ENCODE measurements at places on chromosomes 1 and 21. TPM values are rescaled to one million over a fixed set of nuclear protein-coding genes. Genes with fewer than 3 reads are reported as not detected.

GRCh38 chr1:55062801-55063576, 23.6 kb downstream of the PCSK9 start:
- ATAC-seq = no peak

DNA sequence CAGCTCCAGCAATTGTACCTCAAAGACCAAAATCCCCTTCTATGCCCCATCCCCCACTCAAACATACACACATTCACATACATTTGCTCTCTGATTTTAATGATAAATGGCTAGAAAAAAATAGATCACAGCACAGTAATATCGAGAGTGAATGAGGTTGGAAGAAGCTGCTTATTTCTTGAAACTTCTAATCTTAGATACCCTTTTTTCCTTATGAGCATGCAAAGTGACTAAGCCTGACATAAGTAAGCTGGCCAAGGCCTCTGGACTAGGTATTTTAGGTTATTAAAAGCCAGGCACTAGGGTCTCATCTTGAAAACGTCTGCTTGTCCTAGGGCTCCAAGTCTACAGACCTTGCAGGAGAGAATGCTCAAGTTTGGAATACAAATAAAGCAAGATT, 133.6 kb downstream of the TGFBR3 start:
- ATAC-seq = no peak

- ATAC-seq = no peak
Observed at GRCh38 chr1:245336149-245336983, 181.6 kb downstream of the KIF26B start.

DNA sequence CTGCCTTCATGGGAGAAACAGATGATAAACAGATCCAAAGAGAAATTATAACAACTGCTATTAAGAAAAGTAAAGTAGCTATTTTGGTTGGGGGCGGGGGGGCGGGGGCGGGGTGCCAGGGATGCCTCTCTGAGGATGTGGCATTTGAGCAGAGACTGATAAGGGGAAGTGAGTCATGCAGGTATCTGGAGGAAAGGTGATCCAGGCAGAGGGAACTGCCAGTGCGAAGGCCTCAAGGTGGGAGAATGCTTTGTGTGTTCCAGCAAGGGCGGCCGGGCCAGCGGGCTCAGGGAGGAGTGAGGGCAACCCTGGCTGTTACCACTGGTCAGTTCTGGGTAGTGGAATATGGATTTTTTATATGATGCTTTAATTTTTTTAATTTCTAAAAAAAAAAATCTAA, 7.0 kb upstream of the TNFRSF1B start:
- no peak for ATAC-seq

SHISA4 gene
- total RNA-seq = 13.3 TPM

Measured in motor neuron (in vitro differentiated cells).